ENCODE measurements at places on chromosomes 6 and 20.

GRCh38 chr20:32858701-32859372 lies at the start of gene EFCAB8:
EFCAB8 (plus strand) TSS chr20:32858923; CDS start chr20:32863793, 4,870 bp downstream.
- no peak for DNase-seq

- DNase-seq, result no peak
Measured at GRCh38 chr6:147135211-147135681, 69.0 kb upstream of the STXBP5 start.

DNA sequence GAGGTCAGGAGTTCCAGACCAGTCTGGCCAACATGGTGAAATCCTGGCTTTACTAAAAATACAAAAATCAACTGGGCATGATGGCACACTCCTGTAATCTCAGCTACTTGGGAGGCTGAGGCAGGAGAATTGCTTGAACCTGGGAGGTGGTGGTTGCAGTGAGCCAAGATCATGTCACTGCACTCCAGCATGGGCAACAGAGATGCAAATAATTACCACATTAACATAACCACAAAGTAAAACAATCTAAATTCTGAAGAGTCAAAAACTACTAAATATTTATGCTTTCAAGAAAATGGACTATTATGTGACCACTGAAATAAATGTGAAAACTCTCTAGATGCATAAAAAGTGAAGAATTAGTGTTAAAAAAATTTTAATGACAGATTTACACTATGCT lies 59.9 kb downstream of the CYP39A1 start:
- no peak for DNase-seq

- no peak for DNase-seq
Measured at GRCh38 chr6:118542184-118542952, 5.7 kb upstream of the PLN start.

All from stimulated activated CD4-positive, alpha-beta T cell treated with anti-CD3 and anti-CD28 coated beads, Interleukin-15, amount 100 ng/mL, for 48 hours (primary cell).